ENCODE measurements at places on chromosomes 16 and 17. TPM values are rescaled to one million over a fixed set of nuclear protein-coding genes. Genes with fewer than 3 reads are reported as not detected.

TMEM238L gene
- not detected for total RNA-seq

KRT28 gene
- total RNA-seq: not detected

TEKT5 gene
- total RNA-seq: not detected

CCDC144A gene
- total RNA-seq: 1.3 TPM

YPEL3 gene
- total RNA-seq: 11.8 TPM

ZFPM1 gene
- 8.1 TPM for total RNA-seq

G6PC1 gene
- total RNA-seq: not detected

STH gene
- not detected for total RNA-seq

KRT32 gene
- total RNA-seq: 0.07 TPM

PIRT gene
- total RNA-seq: not detected

XAF1 gene
- 0.10 TPM for total RNA-seq

DPEP3 gene
- not detected for total RNA-seq

CALB2 gene
- 4.5 TPM for total RNA-seq

SOX9 gene
- 7.7 TPM for total RNA-seq

NPIPA8 gene
- total RNA-seq: 0.37 TPM
